ENCODE measurements at places on chromosomes 1 and 21. TPM values are rescaled to one million over a fixed set of nuclear protein-coding genes. Genes with fewer than 3 reads are reported as not detected.
A peak's percentile ranks its signal among the peaks of the same experiment; 100 is the strongest.

Gene KDM5B
- total RNA-seq, result 24.1 TPM

Gene ABCD3
- total RNA-seq, result 38.8 TPM

Gene LRRIQ3
- total RNA-seq, result not detected

Gene CDC42BPA
- total RNA-seq, result 32.9 TPM

Gene OR2T29
- total RNA-seq, result not detected

Gene TDRD5
- not detected for total RNA-seq

Gene MRPS15
- 25.0 TPM for total RNA-seq

- no peak overlapping the region for H3K4me3 ChIP-seq
- H3K36me3 ChIP-seq, result no peaks in the 10 kb centered on the region
- no peak overlapping the region for H3K27ac ChIP-seq
- DNase-seq, result no peak
- H3K4me1 ChIP-seq, result no peaks in the 10 kb centered on the region
Measured at GRCh38 chr1:86648255-86648654, 56.1 kb upstream of the SH3GLB1 start.

DNA sequence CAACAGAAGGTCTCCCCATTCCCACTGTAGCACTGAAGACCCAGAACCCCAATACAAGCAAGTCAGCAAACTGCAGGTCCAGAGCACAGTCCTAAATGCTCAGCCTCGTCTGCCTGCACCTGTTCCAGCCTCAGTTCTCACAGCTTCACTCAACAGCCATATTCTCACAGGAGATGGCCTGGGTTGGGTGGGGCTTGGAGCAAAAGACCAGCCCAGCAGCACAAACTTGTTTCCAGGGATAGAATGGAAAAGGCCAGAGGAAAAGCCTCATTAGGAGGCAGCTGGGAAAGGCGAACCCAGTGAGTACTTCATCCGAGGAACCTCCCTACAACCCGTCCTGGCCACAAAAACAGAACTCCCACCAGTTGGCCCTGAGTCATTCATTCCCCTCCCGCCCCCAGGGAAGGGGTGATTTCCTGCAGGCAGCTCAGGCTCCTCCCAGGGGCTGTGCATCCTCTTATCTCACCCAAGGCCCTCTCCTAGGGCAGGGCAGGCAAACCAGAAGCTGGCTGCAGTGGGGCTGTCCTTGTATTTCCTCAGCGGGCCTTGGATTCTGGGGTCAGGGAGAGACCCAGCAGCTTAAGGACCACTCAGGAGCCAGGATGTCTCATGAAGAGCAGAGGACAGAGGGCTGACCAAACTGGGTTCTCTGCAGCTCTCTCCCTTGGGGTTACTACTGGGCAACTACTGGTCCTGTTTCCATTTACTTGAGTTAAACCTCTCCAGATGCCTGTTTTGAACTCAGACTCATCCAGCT lies 7.4 kb upstream of the MPL start:
- peak; percentile 51 for DNase-seq
- H3K4me3 ChIP-seq, result no peak overlapping the region
- no peaks in the 10 kb centered on the region for H3K27me3 ChIP-seq

- no peaks in the 10 kb centered on the region for H3K36me3 ChIP-seq
- H3K4me3 ChIP-seq, result no peak overlapping the region
- DNase-seq, result no peak
- no peaks in the 10 kb centered on the region for H3K4me1 ChIP-seq
- no peaks in the 10 kb centered on the region for H3K27me3 ChIP-seq
- H3K27ac ChIP-seq, result no peak overlapping the region
Measured at GRCh38 chr1:206456577-206457370, 13.5 kb upstream of the IKBKE start.

GRCh38 chr1:94182191-94182590 lies 55.2 kb downstream of the ARHGAP29 start:
- no peaks in the 10 kb centered on the region for H3K27me3 ChIP-seq
- H3K36me3 ChIP-seq, result no peaks in the 10 kb centered on the region
- no peak overlapping the region for H3K4me3 ChIP-seq
- H3K4me1 ChIP-seq, result no peaks in the 10 kb centered on the region

GRCh38 chr1:51294566-51295184 lies 35.7 kb downstream of the TTC39A start:
- no peaks in the 10 kb centered on the region for H3K27me3 ChIP-seq
- no peak for DNase-seq
- no peaks in the 10 kb centered on the region for H3K4me1 ChIP-seq
- no peaks in the 10 kb centered on the region for H3K36me3 ChIP-seq
- no peak overlapping the region for H3K4me3 ChIP-seq

DNA sequence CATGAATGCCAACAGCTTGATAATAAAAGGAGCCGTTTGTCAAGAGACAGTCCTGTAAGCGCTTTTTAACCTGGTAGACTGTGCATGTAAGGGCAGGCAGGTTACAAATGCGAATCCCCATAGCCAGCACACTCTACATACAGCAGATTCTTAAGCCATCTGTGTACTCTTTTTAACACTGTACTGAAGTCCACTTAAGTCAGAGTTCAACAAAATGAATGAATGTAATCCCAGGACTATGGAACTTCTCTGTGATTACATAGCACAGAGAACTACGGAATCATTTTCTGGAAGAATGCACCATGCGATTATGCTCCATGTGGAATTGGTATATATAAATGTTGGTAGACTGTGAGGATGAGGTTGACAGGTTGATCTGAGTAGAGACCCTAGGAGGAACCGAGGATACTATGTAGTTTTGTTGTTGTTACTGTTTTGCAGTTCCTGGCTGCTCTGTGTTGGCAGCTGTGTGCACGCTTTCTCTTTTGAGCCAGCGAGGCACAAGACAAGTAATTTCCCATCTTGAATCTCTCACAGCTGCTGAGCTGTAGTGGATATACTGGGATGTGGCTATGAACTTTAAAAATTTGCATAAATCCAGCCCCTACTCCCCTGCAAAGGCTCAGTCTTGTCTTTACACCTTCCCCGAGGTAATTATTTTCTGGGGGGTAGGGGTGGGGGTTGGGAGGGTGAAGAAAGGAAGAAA lies 21.9 kb downstream of the LRRC8D start:
- peak; percentile 15 for DNase-seq
- H3K4me1 ChIP-seq, result no peaks in the 10 kb centered on the region
- H3K27me3 ChIP-seq, result no peaks in the 10 kb centered on the region
- H3K36me3 ChIP-seq, result no peaks in the 10 kb centered on the region
- H3K27ac ChIP-seq, result peak overlapping the region; percentile 83

GRCh38 chr1:193031431-193031830 lies 27.7 kb downstream of the UCHL5 start:
- no peak overlapping the region for H3K4me3 ChIP-seq
- no peaks in the 10 kb centered on the region for H3K36me3 ChIP-seq
- H3K4me1 ChIP-seq, result no peaks in the 10 kb centered on the region
- no peaks in the 10 kb centered on the region for H3K27me3 ChIP-seq

DNA sequence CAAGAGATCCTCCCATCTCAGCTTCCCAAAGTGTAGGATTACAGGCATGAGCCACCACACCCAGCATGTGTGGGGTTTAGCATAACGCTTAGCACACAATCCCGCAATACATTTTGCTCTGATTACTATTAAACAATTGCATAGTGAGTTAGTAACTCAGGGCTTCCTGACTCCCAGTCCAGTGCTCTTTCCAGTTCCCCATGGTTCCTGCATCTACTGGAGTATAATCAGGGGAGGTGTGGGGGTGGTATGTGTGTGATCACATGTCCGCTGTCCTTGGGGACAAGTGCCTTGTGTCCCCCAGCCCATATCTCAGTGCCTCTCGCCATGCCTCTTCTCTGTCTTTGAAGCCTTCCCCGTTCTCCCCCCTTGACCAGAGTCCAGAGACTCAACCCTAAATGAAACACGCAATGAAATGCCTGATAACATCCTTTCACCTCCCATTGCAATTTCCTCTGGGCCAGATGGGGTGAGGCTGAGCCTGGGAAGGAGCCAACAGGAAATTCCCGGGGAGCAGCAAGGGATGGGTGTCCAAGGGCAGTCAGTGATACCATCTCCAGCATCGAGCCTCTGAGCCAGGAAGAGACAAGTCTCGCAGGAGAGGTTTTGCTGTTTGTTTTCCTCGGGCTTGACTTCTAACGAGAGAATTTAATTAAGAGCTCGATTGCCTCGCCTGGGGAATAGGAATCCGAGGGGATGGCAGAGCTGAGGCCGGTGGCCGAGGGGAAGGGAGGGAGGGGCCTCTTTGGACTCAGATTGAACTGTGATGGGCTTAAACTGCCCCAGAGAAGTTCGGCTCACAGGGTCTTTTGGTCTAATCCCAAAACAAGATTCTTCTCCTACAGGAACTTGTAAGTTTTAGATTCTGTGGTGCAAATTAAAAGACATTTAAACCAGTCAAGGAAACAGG lies 7.7 kb upstream of the HTR1D start:
- DNase-seq, result no peak
- H3K27me3 ChIP-seq, result no peaks in the 10 kb centered on the region
- no peak overlapping the region for H3K4me3 ChIP-seq

DNA sequence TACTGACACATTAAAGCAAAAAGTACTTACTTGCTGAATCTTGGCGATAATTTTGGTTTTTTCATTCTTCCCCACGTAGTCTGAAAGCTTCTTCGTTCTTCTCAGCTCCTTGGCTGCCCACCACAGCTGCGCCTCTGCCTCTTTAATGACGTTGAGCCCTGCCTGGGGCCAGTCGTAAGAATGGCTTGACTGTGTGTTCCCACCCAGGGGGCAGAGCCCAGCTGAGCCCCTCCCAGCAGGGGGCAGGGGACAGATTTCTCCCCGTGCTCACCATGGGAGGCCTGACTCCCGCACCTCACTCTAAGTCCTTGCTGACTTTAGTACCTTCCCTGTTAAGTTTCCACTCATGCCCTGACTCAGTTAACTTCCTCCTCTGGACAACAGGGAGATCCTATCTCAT lies 9.0 kb downstream of the CFAP298 start:
- no peak overlapping the region for H3K4me3 ChIP-seq
- H3K27me3 ChIP-seq, result no peaks in the 10 kb centered on the region
- no peak for DNase-seq
- no peak overlapping the region for H3K27ac ChIP-seq

DNA sequence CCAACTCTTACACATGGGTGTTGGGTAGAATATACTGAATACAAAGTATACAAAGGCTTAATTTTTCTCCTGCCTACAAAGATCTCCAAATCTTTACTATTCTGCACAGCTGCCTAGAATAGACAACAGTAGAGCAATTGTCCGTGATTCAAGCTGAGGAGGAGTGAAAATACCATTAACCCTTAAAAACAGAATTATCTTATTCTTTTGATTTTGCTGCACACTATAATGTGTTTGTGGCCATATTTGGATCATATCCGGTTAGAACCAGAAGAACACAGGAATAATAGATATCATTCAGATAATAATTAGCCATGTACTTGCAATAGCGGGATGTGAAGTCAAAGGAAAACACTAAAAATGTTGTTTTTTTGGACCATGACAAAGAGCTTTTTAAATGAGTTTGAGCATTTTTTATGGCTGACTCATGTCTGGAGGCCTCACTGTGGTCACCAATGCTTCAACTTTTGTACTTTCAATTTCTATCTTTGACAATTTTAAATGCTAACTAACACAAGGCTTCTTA lies 197.6 kb upstream of the FOXD3 start:
- no peak overlapping the region for H3K4me3 ChIP-seq
- no peak overlapping the region for H3K27ac ChIP-seq
- no peak for DNase-seq
- H3K36me3 ChIP-seq, result no peaks in the 10 kb centered on the region
- no peaks in the 10 kb centered on the region for H3K4me1 ChIP-seq
- H3K27me3 ChIP-seq, result no peaks in the 10 kb centered on the region

DNA sequence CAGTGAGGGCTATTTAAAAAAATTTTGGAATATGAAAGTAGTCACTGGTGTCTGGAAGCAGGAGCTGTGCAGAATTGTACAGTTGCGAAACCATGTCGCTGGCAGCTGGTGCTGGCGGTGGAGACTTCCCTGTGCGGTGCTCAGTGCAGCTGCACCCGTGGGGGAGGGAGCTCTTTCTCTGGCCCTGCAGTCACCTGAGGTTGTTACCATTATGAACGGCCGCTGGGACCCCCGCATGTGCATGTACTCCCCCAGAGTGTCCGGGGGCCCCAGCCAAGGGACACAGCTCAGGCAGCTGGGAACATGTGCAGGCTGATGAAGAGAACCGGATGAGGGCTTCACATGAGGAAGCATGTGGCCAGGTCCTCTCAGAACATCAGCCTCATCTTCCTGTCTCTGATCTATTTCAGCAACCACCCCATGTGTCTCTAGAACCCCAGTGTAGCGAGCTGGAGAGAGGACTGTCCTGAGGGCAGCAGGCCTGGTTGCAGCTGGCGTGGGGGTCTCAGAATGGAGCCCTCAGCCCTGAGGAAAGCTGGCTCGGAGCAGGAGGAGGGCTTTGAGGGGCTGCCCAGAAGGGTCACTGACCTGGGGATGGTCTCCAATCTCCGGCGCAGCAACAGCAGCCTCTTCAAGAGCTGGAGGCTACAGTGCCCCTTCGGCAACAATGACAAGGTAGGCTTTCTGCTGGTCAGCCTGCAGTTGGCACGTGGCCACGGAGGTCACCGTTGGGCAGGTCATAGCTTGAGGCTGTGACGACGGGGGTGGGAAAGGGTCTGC lies at the start of gene TRPM2:
TRPM2 (plus strand) TSS at position 431 of the 780 bp plus-strand sequence; CDS start at position 511, 80 bp downstream.
- peak; percentile 70 for DNase-seq
- no peak within 1 kb of the TSS for H3K4me3 ChIP-seq

DNA sequence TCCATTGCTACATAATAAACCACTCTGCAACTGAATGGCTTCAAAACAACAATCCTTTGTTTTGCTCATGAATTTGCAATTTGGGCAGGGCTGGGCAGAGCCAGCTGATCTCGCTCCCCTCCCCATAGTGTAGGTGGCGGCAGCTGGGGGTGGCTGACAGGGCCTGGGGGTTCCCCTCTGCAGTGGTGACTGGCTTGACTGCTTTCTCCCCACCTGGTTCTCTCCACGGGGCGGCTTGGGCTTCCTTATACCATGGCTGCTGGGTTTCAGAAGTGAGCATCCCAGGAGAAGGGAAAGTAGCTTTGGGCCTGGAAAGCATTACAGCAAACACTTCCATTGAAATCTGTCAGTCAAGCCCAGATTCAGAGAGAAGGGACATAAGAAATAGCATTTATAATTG lies 129.7 kb upstream of the ZBTB40 start:
- H3K27me3 ChIP-seq, result no peaks in the 10 kb centered on the region
- H3K36me3 ChIP-seq, result no peaks in the 10 kb centered on the region
- H3K4me1 ChIP-seq, result no peaks in the 10 kb centered on the region
- no peak overlapping the region for H3K27ac ChIP-seq
- DNase-seq, result no peak
- no peak overlapping the region for H3K4me3 ChIP-seq
